ENCODE measurements at places on chromosomes 2 and 18.

GRCh38 chr2:25132299-25132635 is 36.1 kb downstream of the POMC start:
- no peak for DNase-seq

DNA sequence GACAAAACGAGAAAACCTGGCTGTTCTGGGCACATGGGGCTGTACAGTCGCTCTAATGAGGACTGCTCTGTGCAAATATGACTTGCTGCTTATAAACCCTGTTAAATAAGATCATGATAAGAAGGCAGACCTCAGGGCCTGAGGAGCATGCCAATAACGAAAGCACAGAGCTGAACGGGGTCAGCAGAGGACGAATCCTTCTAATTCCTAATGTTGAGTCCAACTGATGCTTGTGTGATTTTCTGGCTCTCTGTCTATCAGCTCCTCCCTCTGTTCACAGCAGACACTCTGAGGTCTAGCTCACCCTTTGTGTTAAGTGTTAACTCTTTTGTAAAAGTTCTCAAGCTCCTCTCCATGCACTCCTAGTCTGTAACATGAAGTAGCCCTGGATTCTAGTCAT is 167.2 kb upstream of the REV1 start:
- no peak for DNase-seq

GRCh38 chr2:163723881-163724280 is 11.9 kb downstream of the FIGN start:
- no peak for DNase-seq

DNA sequence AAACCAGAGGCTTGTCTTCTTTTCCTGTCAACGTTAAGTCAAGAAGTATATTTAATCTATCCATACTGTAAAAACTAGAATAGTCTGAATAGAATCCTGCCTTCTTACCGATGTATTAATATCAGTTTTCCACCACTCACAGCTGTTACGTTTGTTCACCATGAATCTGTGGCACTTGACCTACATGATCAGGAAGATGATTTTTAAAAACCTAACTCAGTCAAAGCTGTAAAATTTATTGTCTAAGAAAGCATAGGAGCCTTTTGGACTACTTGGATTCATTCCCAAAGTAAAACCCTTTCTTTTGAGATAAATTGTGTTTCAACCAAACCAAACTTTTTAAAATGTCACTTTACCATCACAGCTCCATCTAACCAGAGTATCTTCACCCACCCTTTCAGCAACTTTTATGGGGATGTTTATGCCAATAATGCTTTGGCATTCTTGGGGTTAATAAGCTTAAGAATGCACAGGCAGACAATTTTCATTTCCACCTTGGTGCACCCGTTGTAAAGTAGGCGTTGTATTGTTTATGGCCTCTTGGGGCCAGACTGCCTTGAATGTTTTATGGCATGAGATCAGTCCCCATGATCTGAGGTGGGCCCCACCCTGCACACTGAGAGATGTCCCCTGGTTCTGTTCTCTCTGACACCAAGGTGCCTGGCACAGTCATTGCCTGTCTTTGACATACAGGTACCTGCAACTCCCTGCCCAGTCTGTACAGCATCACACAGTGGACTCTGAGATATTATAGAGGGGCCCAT is 176.2 kb upstream of the EPAS1 start:
- no peak for DNase-seq

GRCh38 chr18:49733896-49734585 is 79.3 kb downstream of the ACAA2 start:
- no peak for DNase-seq

DNA sequence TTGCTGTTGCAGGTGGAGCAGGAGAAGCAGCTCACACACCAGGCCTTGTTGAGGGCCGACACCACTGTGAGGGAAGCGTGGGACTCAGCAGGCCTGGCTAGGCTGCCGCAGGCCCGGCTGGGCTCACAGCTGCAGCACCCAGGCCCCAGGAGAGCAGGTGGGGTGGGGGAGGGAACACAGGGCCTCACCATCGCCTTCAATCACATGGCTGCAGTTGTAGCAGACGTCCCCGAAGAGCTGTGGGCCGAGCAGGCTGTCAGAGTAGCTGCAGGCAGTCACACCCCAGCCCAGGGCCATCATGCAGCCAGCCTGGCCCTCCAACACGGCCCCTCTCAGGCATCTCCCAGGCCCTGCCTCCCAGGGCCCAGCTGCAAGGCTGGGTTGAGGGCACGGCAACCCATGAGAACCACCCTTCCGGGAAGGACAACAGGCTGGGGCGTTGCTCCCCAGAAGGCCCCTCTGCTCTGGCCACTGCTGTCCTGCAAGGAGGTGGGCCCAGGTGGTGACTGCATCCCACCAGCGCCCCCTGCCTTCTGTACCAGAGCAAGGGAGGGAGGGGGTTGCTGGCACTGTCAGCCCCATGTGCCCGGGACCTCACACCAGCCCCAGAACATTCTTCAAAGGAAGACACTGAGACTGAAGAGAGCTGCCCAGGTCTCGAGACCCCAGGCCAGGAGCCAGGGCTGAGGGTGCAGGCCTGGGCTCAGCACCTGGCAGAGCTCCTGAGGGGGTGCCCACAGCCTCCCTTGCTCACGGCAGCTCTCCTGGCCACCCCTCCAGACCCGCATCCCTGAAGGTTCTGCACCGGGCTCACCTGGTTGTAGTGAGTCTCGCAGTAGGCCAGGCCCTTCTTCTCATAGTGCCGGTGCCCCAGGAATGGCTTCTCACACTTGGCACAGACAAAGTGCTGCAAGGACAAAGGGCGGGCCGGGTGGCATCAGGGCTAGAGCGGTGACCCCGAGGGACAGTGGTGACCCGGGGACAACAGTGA is 5.6 kb upstream of the GPR17 start:
- no peak for DNase-seq

- DNase-seq = no peak
Measured at GRCh38 chr2:38380397-38381130, 3.5 kb upstream of the ATL2 start.

- no peak for DNase-seq
Measured at GRCh38 chr2:182522405-182522896, 95.6 kb upstream of the PDE1A start.

DNA sequence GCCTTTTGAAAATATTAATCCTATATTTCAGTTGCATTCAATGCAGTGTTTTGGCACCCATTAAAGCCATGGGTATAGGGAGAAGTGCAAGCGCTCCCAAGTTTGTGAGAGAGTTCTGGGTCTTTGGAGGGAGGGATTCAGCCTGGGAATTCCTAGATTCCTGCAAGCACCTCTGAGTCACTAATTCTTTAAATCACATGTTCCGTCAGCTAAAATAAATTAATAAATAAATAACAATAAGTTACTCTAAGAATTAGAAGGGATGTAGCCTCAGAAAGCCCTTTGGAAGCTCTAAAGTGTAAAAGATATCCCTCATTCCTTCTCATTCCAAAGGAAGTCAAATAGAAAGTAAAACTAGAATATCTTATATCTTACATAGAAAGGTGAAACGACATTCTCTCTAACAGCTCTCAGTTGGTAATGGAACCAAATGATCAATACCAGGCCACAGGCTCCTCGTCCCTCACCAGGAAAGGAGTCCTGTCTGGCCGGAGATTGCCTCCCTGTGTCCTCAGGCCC is 222.4 kb upstream of the RBBP8 start:
- no peak for DNase-seq

DNA sequence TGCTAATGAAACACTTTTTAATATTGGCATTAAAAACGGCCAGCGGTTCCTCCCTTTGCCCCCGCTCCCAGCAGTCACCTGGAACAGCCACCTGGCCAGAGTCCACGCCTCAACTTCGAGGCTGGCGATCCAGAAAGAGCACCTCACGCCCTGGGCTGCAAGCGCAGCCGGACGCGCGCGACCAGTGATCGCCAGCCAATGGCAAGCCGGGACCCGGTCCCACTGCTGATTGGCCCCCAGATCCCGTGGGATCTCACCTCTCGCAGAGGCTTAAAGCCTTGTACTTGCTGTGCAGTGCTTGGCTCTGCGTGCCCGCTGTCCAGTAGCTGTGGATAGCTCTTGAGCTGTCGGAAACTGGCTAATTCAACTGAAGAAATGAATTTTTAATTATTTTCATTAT is 4.1 kb upstream of the RBM45 start:
- no peak for DNase-seq

- DNase-seq = no peak
Measured at GRCh38 chr2:139018252-139018651, 238.1 kb upstream of the NXPH2 start.

DNA sequence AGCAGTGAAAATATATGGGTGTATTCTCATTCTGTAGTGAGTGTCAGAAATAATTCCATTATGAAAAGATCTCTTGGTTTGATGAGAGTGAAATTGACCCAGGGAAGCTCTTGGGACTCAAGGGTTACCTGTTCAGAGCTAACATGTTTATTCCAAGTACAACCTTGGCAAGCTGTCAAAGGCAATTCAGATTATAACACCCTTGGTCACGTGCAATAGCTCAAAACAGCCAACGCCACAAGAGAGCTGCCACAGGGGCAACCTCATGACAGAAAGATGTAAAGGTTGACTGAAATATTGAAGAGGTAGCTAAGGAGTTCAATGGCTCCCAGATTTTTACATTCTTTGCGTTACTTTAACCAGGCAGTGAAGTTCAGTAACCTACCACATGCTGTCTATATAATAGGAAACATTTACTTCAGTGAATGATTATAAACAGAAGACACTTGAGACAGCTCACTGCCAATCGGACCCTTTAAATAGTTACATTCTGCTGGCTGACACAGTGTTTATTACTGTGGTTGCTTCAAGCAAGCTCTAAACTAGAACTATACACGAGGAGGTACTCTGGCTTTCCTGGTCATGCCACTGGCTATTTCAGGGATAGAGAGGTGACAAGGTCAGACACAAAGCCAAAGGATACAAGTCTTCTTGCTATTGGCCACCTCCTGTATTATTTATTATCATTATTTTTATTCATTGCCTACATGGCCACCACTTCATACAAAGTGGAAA is 187.3 kb downstream of the PID1 start:
- DNase-seq = no peak

DNA sequence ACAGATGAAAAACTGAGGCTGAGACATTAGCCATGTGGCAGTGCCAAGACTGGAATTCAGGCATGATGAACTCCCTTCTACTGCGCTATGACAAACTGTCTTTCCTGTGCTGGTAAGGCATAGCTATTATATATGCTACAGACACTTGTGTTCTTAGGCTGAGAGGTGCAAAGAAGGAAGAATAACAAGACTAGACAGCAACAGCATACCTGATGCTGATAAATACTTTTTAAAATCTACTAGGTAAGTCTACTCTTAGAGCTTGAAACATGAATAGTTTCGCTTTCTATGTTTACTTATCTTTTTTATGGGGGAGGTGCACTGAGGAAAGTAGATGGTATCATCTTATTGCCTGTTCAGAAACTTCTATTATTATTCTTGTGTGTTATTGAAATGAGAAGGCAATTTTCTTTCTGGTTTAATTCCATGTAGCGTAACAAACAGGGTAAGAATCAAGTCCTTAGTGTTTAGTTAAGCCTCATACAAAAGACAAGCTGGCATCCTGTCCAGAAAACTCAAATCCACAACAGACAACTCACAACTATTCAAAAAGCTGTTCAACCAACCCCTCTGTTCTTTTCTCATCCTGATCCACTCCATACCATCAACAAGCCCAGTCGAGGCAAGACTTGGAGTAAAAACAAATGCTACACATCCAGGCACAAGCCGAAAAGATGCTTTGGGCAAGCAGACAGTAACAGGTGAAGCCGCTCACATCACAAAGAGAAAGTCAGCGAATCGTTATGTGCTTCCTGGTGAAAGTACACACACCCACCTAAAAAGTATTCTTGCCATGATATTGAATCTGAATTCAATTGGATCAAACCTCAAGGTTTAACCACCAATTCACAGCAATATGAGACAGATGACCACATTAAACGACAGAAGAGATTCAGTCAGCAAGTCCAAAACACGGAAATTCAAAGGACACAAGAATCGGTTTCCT is 1.5 kb downstream of the TTC32 start:
- no peak for DNase-seq

- DNase-seq = no peak
Measured at GRCh38 chr2:96090196-96090926, 26.0 kb downstream of the ADRA2B start.

- no peak for DNase-seq
Measured at GRCh38 chr2:162149940-162150339, 2.1 kb downstream of the GCG start.

GRCh38 chr2:145653553-145653952 is 1133.6 kb upstream of the ZEB2 start:
- DNase-seq = no peak

- no peak for DNase-seq
Measured at GRCh38 chr2:262117-262516, 1.7 kb downstream of the SH3YL1 start.

GRCh38 chr2:33484042-33484621 is 7.7 kb downstream of the RASGRP3 start:
- DNase-seq = no peak

DNA sequence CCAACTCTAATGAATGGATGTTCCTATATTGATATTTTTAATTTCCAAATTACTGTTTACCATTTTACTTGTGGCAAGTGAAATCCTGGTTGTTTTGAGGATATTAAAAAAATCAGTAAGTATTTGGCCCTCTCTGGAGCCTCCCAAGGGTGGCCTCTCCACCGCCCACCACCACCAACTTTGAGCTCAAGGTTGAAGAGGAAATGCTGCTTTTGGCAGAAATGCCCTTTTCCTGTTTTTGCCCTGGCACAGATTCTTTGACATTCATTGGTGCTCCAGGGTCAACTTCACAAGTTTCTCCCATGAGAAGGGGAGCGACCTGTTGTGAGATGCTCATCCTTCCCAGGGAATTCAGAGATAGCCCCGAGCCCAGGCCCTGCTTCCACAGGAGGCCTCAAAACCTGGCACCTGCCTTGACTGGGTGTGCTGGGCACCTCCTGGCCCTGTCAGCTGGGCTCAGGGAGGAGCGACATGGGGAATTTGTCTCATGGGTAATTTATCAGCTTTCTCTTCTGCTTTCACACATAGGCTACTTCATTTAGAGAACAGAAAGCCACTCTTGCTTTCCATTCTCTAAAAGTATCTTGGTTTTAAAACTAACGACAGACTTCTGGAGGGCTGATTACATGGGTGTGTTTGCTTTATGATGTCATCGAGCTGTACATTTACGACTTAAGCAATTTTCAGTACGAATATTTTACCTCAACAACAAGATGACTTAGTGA is 6.9 kb downstream of the CD8A start:
- no peak for DNase-seq

GRCh38 chr2:55718165-55719008 is 24.7 kb upstream of the PNPT1 start:
- no peak for DNase-seq

DNA sequence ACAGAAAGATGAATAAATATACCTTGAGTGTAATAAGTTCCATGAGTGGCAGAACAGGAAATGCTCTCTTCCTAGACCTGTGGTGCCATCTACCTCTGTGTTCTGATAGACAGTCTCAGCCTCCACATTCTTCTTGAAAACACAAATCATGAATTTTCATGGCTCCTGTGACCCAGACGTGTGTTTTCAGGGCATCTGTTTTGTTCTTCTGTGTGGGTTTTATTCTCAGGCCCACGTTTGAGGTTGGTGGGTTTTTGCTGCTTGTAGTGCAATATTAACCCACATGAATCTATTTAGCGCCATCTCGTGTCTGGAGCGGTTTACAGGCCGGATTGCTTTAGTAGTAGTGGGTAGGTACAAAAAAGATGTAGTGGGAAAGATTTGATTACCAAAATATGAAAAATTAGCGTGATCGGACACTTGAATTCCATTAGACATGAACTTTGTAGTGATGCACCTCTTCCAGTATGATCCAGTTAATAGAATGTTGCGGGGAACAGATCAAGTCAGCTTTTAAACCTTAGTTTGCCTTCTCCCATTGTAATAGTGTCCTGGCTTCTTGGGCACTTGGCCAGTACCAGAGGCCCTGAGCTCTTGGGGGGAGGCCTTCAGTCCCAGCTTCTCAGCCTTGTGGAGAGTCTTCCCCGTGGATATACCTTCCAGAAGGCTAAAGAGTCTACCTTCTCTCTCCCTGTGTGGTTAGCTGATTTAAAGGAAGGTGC is 256.5 kb downstream of the TPGS2 start:
- no peak for DNase-seq

Measured in stimulated activated CD8-positive, alpha-beta memory T cell treated with anti-CD3 and anti-CD28 coated beads, Interleukin-15, amount 100 ng/mL, for 24 hours (primary cell).